ENCODE measurements at places on chromosomes 3 and 15.

GRCh38 chr3:15206662-15207576, 873 bp downstream of the CAPN7 start:
- no peak for DNase-seq

DNA sequence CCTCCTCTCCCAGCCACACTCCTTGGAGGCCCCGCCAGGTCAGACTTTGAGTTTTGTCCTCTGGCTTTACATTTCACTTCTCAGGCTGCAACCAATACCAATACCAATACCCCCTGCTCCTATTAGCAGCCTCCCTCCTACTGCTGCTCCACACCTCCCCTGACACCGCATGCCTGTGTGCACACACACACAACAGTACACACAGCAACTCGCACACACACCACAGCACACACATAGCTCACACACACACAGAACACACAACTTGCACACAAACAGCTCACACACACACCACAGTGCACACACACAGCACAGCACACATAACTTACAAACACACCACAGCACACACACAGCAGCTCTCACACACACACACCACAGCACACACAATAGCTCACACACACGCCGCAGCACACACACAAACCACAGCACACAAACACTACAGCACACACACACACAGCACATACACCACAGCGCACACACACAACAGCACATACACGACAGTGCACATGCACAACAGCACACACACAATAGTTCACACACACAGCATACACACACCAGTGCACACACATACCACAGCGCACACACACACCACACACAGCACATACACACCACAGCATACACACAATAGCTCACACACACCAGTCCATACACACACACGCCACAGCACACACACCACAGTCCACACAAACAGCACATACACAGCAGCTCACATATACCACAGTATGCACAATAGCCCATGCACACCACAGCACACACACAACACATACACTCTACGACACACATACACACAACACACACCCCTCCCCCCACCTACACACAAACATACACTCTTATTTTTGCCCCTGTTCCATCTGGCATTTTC, 204.7 kb downstream of the UACA start:
- no peak for DNase-seq

GRCh38 chr15:79601405-79602086, 169.4 kb downstream of the MINAR1 start:
- no peak for DNase-seq

GRCh38 chr15:90388462-90389380, 679 bp downstream of the IQGAP1 start:
- peak; percentile 45 for DNase-seq

- DNase-seq = peak; percentile 98
These were observed 81.9 kb upstream of the CTNNB1 start for GRCh38 chr3:41117398-41117870.

- DNase-seq = no peak
These were observed 6.1 kb upstream of the SYN2 start for GRCh38 chr3:11998092-11998491.

GRCh38 chr3:24911076-24911475, 416.4 kb upstream of the THRB start:
- no peak for DNase-seq

- no peak for DNase-seq
These were observed 31.9 kb downstream of the RAB8B start for GRCh38 chr15:63221346-63221745.
